ENCODE measurements at places on chromosomes 11 and 22.
A peak's percentile ranks its signal among the peaks of the same experiment; 100 is the strongest.

GRCh38 chr11:57638005-57638781 lies 11.5 kb downstream of the YPEL4 start:
- no peak for DNase-seq

- DNase-seq, result no peak
Observed at GRCh38 chr11:66316849-66317251, at the start of gene CD248. CD248 (minus strand) TSS chr11:66317044; CDS start chr11:66317027, 17 bp downstream.

DNA sequence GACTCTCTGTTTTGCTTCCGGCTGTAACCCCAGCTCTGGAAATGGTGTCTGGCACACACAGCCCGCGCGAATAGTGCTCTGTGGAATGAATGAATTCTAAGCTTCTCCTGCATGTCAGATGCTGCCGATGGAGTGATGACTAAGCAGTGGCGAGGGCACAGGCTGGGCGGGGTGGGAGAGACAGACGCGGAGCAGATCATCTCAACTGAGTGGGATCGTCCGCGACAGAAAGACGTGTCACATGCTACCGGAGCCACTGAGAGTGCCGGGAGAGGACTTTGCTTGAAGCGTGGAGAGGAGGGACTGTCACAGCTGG lies 334.5 kb downstream of the CTTN start:
- no peak for DNase-seq

- no peak for DNase-seq
Observed at GRCh38 chr11:107590460-107591377, at the start of gene ELMOD1. ELMOD1 (plus strand) TSS chr11:107591147; CDS start chr11:107618190, 27,043 bp downstream.

- DNase-seq, result no peak
Observed at GRCh38 chr22:17999851-18000250, 24.5 kb downstream of the MICAL3 start.

- DNase-seq, result no peak
Observed at GRCh38 chr11:132131047-132131446, 760.6 kb downstream of the NTM start.

DNA sequence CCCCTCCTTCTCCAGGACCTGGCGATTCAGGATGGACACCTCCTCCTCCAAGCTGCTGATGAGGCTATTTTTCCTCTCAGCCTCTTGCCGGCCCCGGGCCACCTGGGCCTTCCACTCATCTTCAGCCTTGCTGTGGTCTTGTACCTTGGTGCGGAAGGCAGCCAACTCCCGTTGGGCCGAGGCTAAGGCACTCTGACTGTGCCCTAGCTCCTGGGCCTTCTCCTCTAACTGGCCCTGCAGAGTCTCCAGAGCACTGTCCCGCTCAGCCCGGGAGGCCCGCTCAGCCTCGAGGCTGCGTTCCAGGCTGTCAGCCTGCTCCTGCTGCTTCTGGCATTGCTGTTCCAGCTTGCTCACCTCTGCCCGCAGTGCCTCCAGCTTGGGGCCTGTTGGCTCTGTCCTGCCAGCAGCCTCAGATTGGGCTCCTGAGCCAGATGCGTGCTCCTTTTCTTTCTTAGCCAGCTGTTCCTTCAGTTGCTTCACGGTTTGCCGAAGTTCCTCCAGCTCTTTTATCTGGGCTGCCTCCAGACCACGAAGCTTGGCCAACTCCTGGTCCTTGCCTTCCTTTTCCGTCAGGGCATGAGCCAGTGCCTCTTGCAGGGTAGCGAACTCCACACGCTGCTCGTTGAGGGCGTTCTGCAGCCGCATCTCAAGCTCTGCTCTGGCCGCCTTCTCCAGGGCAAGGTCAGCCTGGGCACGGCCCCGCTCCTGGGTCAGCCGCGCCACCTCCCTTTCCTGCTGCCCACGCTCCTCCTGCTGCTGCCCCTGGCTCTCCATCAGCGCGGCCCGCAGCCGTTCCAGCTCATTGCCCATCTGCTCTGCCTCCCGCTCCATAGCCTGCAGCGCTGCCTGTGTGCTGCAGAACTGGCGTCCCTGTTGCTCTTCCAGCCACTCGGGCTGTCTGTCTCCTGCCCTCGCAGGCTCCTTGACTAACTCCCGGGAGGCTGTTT lies 15.3 kb downstream of the IL18BP start:
- no peak for DNase-seq

DNA sequence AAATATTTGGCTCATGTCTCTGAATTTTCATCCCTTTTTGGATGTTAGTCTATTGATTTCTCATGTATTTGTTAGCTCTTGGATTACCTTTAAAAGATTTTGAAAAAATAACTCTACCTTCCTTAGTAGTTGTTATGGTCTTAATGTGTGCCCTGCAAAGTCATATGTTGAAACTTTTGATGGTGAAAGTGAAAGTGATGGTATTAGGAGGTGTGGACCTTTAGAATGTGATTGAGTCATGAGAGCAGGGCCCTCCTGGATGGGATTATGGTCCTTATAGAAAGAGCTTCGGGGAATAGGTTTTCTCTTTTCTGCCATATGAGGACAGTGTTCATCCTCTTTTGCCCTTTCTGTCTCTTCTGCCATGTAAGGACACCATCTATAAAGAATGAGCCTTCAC lies 33.6 kb upstream of the MPPED2 start:
- no peak for DNase-seq

GRCh38 chr22:44567846-44568493 lies 69.9 kb upstream of the RTL6 start:
- DNase-seq, result no peak

DNA sequence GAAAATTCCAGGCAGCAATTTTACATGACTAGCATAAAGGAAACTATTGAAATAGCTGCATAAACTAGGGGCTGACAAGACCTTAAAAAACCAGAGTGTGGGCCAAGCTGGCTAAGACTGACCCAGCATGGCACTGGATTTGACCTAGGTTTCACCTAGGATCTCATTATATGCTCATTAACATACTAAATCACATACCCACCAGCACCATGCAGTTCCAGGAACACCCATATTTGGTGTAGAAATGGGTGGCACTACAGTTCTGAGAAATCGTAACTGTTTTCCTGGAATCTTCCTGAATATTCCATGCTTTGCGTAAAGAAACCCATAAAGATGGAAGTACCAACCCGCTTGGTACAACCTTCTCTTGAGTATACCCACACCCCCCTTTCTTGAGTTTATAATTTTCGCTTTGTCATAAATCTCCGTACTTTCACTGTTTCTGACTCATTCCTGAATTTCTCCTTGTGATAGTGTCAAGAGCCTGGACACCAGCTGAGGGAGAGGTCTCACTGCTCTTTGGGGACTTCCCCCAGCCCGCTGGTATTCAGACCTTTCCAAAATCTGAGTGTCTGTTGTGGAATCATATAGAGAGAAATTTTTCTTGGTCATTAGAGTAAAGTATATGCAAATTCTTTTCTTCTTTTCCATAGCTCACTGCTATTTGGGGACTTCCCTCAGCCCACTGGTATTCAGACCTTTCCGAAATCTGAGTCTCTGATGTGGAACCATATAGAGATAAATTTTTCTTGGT lies 55.1 kb downstream of the MTMR3 start:
- no peak for DNase-seq

- DNase-seq, result no peak
Observed at GRCh38 chr11:118216621-118217481, 8.0 kb downstream of the JAML start.

- DNase-seq, result no peak
Observed at GRCh38 chr11:134363161-134363560, 31.4 kb downstream of the GLB1L2 start.

- DNase-seq, result no peak
Observed at GRCh38 chr11:60959431-60959830, 7.5 kb upstream of the SLC15A3 start.

DNA sequence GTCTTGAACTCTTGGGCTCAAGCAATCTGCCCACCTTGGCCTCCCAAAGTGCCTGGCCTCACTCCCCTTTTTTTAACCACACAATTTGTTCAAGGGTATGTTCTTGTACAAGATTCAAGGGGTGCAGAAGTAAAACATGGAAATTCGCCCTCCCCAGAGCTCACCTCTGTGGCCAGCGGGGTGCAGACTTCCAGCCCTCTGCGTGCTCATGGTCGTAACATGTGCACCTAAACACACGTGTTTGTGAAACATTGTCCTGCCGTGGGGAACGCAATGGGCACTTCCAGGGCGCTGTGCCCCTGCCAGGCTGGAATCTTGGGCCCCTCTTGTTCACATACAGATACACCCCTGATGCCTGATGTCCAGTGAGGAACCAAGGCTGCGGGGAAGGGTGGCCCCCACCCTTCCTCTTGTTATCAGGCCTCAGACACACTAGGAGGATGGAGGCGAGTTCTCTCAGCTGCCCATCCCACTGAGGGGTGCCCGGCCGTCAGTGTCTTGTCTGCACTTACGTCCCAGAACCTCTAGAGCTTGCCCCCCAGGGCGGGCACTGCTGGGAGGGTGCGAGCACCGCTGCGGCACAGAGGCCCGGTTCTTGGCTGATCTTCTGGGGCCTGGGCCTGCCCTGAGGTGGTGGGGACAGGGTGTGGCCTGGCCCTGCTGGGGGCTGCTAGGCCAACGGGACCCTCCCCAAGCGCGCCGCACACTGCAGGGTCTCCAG lies 4.1 kb upstream of the EPS8L2 start:
- no peak for DNase-seq

DNA sequence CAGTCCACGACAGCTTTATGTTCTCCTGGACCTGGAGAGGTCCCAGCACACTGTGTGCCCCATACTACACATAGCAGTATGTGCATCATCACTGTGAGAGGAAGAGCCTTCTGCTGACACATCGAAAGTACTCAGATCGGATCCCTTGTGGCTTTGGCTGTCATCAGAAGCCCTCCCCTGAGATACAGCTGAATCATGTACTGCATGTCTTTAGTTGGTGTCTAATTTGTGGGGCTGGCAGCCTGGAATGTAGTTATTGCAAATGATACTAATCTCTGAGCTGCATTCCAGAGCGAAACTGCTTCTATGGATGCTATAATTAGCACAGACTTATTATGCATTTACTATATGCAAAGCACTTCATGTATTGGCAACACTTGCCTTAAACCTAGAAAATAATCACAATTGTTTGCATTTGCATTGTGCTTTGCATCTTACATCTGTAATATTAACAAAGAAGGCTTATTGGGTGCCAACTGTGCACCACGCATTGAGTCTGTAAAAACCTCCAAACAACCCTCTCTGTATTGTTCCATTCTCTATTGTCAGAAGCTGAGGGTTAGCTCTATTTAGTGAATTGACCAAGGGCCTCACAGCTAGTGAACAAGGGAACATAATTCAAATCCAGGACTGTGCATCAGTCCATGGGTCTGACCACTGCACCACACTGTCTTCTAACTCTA lies 89.2 kb upstream of the CRTAM start:
- peak; percentile 57 for DNase-seq

- DNase-seq, result no peak
Observed at GRCh38 chr11:69574608-69575255, 66.2 kb upstream of the CCND1 start.

DNA sequence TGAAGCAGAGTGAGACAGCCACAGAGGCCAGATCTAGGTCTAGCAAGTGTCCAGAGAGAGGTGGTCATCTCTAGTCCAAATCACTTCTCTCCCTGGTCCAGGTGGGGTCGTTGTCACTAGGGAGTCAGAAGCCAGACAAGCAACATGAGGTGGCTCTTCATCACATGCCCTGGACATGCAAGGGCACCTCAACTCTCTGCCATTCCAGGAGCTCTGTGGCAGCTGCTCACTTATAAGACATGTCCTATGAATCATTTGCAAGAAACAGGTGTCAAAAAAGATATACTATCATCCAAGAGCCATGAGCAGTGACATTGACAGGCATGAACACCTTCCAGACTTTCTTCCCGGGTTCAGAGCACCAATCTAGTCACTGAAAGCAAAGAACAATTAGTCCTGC lies 130.8 kb downstream of the GALNT18 start:
- no peak for DNase-seq

GRCh38 chr11:115193914-115194801 lies 310.1 kb downstream of the CADM1 start:
- no peak for DNase-seq

DNA sequence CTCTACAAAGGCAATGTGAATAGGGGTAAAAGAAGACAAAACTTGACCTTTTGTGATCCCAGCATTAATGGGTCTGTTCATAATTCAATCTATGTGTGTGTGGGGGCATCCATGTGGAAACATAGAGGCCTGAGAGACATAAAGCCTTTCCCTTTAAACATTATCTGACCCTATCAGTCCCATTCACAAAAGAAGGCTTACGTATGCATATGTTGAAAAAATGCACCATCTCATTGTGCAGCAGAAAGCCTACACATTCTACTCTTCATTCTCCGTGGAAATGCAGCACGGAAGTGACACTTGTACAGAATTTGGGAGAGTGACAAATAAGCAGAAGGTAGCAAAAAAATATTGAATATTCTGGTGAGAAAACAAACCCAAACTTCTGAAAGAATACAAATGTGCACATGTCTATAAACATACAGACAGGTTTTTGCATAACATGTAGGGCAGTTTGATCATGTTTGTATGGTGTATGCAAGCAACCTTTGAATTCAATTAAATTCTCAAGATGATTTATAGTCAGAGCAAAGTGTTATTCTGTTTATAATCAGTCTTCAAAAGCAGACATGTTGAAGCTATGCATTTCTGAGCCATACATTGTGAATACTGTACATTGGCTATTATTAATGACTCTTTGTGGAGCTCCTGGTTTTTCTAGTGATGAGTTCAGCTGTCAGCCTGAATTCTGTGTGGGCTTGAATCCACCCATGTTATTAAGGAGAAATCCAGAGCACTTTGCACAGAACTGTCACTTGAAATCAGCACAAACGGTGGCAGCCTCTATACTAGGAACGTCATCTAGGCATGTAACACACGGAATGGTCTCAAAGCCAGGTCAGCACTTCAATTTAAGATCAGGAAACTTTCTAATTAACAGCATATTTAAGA lies 236.8 kb downstream of the DCDC1 start:
- DNase-seq, result no peak

GRCh38 chr11:113574586-113574985 lies 99.4 kb upstream of the DRD2 start:
- DNase-seq, result no peak

GRCh38 chr22:46754110-46754799 lies 8.2 kb upstream of the TBC1D22A start:
- peak; percentile 83 for DNase-seq

DNA sequence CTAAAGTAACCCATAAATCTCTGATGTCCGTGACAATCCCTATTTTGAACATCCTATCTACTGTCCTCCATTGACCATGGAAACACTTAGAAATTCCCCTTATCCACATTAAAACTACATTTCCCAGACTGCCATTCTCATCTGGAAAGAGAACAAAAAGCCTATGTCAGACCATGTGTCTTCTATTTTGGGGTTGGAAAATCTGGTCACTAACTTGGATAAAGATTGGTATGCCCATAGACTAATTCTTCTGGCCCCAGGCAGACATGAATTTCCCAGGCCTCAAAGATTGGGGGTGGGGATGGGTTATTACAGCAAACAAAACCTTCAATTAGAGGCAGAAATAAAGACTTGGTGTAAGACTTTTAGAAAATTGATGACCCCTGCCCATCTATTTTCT lies 30.9 kb upstream of the CREB3L1 start:
- DNase-seq, result no peak

DNA sequence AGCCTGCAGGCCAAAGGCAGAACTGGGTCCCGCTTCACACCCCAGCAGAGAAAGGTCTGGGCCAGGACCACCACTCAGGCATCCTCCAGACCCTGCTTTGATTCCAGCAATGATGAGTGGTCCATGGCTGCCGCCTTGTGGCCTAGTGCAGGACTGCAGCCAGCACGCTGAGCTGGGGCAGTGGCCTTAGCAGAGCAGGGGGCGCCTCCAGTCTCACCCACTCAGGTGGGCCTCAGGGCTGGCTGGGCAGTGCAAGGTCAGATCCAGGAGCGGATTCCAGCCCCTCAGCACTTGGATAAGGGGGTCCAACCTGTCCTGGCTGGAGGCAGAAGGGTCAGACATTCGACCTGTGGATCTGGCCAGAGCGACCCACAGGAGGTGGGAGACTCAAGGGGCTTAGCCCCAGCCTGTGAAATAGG lies 9.6 kb upstream of the PDE2A start:
- DNase-seq, result no peak

- no peak for DNase-seq
Observed at GRCh38 chr11:71537537-71537936, 288 bp upstream of the KRTAP5-8 start.
